Activated CD4-positive, CD25-positive, alpha-beta regulatory T cell treated with anti-CD3 and anti-CD28 coated beads, Interleukin-2, amount 50 U/mL, for 24 hours (primary cell): ENCODE measurements at places on chromosomes 12 and 14.
A peak's percentile ranks its signal among the peaks of the same experiment; 100 is the strongest.

DNA sequence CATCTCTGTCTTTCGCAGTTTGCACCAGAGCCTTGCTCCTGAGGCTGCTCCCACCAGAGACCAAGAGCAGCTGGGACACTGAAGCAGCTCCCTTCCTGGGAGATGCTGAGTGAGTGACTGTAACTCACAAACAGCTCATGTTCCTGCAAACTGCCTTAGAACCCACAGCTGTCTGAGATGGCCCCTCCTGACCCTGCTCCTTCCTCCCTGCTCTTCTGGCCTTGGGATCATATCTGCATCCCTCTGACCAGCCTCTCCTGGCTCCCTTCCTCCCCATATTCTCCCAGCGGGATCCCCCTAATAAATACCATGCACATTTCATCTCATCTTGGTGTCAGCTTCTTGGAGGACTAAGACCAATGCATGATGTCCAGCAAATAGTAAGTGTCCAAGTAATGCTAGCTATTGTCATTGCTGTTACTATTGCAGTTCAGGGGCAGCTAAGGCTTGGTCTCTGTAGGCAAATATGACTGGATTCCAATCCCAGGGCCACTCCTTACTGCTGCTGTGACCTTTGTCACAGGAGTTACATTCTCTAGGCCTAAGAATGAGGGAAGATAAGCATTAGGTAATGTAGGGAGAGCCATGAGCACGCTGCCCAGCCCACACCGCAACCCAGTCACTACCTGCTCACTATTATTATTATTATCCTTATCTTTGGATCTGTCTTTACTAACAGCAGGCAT, 47.9 kb downstream of the SYNE3 start:
- ATAC-seq, result no peak

GRCh38 chr12:32126720-32127119, 20.1 kb downstream of the BICD1 start:
- no peak for ATAC-seq

- ATAC-seq, result peak; percentile 61
Measured at GRCh38 chr12:2052826-2053678, at the start of gene CACNA1C. Gene CACNA1C, plus strand, starts transcription at chr12:2052987. Its CDS starts 576 bp downstream, at chr12:2053563.

- no peak for ATAC-seq
Measured at GRCh38 chr12:19036673-19037357, 92.7 kb upstream of the PLEKHA5 start.

GRCh38 chr12:46686267-46686942, 139.4 kb downstream of the SLC38A4 start:
- ATAC-seq, result no peak

GRCh38 chr14:87894920-87895319, 98.1 kb downstream of the GALC start:
- no peak for ATAC-seq

DNA sequence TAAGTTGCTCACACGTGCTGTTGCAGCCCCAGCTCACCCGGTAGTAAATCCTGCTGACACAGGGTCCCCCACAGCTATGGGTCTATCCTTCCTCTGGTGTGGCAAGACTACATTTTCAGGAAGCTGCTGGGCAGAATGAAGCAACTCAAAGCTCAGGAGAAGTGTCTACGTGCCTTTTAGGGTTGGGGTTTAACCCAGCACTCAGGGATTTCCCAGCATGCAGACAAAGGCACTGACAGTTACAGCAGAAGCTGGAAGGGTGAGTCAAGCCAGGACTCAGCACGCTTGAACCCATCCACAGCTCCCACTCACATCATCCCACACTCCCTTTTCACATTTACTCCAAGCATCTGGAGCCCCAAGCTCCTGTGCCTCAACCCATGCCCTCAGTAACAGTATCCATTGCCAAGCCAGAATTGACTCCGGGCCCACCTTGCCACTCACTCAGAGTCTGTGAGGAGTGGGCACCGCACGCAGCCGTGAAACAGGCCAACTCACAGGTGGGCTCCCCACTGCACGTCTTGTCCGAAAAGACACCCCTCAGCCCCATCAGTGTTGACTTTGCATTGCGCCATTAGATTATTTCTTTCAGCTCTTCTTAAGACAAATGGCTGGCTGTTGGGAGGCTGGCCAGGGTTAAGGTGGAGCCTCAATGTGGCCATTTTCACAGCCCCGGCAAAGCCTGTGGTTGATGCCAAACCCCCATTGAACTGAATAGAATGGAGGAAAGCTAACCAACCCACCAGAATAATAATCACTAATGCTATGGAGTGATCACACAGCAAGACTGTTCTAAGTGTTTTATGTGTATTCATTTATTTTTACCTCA, 59.6 kb downstream of the ZFP36L1 start:
- peak; percentile 24 for ATAC-seq

DNA sequence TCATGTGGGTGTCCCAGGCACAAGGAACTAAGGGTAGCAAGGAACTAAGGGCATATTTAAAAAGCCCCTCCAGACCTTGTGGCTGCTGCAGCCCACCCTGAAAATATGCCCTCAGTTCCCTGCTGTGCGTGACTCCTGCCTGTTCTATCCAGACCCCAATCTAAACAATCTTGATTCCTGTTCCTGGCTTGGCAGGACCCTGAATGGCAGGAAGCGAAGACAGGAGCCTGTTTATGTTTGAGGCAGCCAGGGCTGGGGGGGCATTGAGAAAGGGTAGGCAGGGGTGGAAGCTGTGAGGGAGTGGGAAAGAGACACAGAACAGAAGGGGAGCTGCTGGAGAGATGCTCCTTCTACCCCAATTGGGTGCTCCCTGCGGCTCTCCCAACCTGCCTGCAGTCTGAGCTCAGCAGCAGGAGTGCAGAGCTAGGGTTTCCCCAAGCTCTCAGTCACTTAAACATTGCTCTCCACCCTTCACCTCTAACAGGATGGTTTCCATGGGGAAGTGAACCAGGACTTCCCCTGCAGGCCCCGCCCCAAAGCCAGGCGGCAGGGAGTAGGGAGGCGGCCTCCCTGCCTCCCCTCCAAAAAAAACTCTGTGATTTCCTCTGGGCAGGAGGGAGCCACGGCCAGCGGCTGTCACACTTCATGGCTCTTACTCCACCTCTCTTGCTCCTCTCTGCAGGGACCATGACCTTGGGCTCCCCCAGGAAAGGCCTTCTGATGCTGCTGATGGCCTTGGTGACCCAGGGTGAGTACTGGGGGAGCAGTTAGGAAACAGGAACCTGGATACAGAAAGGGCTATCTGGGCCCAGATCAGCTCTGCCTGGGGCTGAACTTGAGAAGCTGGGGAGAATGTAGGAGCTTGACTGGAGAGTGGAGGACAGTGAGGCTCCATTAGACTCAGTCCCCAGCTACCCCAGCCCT, 4.7 kb downstream of the ACVRL1 start:
- ATAC-seq, result no peak

GRCh38 chr12:97597031-97597751, 134.6 kb downstream of the RMST start:
- no peak for ATAC-seq

- no peak for ATAC-seq
Measured at GRCh38 chr12:14828892-14829291, 14.4 kb downstream of the ART4 start.

- ATAC-seq, result no peak
Measured at GRCh38 chr14:61653507-61653906, 41.8 kb upstream of the HIF1A start.

GRCh38 chr12:88957358-88957757, 377.1 kb upstream of the KITLG start:
- ATAC-seq, result no peak

GRCh38 chr14:36807727-36808126, 146.1 kb downstream of the PAX9 start:
- no peak for ATAC-seq

- no peak for ATAC-seq
Measured at GRCh38 chr12:116624516-116624915, 65.3 kb downstream of the MAP1LC3B2 start.

- no peak for ATAC-seq
Measured at GRCh38 chr12:19588951-19589350, 149.7 kb downstream of the AEBP2 start.

GRCh38 chr12:3976351-3976938, 103.2 kb upstream of the PARP11 start:
- peak; percentile 56 for ATAC-seq

GRCh38 chr12:116067892-116068291, 209.6 kb downstream of the MED13L start:
- ATAC-seq, result no peak

GRCh38 chr12:100164153-100164704, 21.6 kb upstream of the BLTP3B start:
- ATAC-seq, result no peak

GRCh38 chr12:109757671-109758265, 44.1 kb downstream of the FAM222A start:
- no peak for ATAC-seq

- no peak for ATAC-seq
Measured at GRCh38 chr14:101132051-101132571, 228.6 kb upstream of the RTL1 start.

GRCh38 chr14:61640158-61641136, 54.9 kb upstream of the HIF1A start:
- no peak for ATAC-seq

DNA sequence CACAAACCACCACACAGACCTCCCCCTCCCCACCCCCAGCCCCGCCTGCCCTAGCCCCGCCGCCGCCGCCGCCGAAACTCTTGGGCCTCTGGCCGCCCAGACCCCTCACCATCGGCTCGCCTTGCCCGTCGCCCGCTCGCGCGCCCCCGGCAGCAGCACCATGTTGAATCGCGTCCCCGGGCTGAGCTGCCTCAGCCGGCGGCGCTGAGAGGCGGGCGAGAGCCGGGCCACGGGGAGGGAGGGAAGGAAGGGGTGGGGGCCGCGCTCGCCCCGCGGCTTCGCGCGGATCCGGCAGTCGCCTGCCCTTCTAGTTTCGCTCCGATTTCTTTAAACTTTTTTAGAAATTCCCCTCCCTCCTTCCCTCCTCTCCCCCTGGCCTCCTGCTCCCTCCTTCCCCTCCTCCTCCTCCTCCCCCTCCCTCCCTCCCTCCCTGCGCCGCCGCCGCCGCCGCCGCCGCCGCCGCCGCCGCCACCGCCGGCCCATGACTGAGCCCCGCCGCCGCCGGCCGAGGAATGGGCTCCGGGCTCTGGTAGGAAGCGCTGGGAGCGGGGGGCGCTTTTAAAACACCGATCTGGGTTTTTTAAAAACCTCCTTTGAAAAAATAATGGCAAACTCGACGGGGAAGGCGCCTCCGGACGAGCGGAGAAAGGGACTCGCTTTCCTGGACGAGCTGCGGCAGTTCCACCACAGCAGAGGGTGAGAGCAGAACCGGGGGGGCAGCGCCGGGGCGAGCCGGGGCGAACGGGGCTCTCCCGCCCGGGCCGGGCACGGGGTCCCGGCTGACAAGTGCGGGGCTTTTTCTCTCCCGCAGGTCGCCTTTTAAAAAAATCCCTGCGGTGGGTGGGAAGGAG, at the start of gene ARID2:
Gene ARID2 (plus strand): TSS at position 474 of the 851 bp plus-strand sequence. CDS start 131 bp downstream, at position 605.
- ATAC-seq, result peak; percentile 19

GRCh38 chr12:67876305-67876915, 112.8 kb upstream of the IFNG-AS1 start:
- no peak for ATAC-seq

DNA sequence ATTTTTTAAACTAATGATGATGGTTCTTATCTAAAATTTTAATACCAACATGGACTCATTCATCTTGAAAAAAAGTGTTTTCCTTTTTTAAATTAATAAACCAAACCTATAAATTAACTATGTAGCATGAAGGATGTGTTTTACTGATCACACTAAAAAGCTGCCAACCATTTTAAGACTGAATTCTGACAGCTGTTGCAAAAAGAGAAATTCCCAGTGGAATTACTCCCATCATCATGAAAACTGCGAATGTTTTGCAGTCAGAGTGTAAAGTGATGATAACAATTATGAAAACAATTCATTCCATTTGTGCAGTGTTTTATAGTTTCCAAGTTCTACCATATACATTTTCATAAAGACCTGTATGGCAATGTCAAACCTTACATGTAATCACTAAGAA, 232.8 kb downstream of the SLC2A13 start:
- ATAC-seq, result no peak

DNA sequence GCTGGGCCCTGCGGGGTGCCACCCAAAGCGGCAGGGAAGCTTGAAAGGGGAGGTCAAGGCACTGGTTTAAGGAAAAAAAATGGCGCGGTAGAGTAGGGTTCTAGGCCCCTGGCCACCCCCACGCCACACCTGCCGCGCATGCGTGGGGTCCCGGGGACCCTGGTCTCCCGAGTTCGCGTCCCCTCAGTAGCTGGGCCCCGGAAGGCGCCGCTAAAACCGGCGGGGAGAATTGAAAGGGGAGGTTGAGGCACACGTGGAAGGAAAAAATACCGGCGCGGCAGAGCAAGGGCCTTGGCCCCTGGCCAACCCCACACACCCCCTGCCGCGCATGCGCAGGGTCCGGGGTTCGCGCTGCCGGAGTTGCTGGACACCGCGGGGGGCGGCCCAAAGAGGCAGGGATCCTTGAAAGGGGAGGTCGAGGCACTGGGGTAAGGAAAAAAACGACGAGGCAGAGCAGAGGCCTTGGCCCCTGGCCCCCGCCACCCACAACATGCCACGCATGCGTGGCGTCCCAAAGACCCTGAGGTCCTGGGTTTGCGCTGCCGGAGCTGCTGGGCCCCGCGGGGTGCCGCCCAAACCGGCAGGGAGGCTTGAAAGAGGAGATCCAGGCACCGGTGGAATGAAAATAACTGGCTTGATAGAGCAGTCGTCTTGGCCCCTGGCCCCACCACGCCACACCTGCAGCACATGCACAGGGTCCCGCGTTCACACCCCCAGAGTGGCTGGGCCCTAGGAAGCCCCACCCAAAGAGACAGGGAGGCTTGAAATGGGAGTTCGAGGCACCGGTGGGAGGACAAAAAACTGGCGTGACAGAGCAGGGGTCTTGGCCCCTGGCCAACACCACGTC, 314.5 kb downstream of the ALG10 start:
- no peak for ATAC-seq

GRCh38 chr12:122187466-122187865, 4.5 kb downstream of the LRRC43 start:
- ATAC-seq, result no peak

DNA sequence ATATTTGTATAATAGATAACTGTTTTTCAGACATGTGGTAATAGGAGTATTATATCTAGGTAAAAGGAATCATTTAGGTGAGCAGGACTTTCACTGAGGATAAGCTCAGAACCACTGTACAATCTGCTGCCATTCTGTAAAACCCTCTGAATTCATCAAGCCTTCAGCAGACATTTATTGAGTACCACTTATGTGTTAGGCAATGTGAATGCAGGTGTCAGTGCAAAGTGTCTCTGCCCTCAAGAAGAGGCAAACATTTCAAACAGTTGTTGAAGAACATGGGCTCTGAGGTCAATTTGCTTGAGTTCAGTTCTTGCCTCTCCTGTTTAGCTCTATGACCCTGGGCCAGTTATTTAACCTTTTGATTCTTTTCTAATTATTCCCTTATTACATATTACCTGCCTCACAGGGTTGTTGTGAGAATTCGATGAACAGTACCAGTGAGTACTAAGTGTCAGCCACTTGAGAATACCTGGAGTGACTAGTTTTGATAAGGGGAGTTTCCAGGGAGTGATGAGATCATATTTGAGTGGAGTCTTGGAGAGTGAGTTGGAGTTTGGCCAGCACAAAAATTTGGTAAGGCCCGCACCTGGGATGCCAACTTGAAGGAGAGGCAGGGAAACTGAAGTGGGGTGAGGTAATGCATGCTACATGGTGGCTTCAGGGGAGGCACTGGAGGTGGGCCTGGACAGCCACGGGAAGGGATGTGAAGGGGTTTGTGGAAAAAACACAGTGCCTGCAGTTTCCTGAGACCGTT, 33.7 kb downstream of the RASSF8 start:
- ATAC-seq, result no peak

- ATAC-seq, result no peak
Measured at GRCh38 chr14:92459950-92460421, 53.6 kb upstream of the RIN3 start.
